Occipital lobe (tissue), 3 donors: ENCODE measurements at places on chromosomes 6 and 20.

DNA sequence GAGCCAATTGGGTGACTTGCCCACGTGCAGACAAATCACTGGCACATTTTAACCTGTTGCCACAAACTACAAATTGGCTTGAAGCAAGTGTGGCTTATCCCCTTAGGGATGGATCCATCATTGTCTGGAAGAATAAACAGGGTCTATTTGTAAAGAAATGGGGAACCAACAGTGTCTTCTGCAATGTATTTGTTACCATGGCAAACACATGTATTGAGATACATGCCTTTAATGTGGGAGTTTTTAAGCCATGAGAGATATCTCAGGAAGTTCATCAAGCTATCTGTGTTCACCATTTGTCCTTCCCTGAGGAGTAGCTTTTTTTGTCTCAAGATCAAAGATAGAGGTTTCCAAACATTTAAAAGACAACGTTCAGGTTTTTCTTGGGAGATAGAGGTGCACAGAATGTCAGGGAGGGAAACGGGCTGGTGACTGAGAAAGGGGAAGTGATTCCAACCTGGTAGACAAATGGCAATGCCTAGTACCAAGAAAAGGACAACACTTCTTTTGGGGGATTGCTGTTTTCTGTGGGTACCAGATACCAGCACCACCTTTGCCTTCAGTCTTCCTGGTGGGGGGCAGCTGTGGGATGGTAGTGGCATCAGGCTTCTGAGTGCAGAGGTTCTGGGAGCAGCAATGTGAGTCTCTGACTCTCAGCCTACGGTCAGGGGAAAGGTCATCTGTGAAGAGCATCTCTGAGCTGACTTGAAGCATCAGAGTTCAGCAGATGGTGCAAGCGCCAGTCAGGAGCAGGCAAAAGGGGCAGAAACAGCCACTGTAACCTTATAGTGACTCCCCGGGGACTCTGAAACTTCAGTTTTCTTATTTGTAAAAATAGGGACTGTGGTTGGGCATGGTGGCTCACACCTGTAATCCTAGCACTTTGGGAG, 20.1 kb upstream of the BCAS1 start:
- no peak for DNase-seq

DNA sequence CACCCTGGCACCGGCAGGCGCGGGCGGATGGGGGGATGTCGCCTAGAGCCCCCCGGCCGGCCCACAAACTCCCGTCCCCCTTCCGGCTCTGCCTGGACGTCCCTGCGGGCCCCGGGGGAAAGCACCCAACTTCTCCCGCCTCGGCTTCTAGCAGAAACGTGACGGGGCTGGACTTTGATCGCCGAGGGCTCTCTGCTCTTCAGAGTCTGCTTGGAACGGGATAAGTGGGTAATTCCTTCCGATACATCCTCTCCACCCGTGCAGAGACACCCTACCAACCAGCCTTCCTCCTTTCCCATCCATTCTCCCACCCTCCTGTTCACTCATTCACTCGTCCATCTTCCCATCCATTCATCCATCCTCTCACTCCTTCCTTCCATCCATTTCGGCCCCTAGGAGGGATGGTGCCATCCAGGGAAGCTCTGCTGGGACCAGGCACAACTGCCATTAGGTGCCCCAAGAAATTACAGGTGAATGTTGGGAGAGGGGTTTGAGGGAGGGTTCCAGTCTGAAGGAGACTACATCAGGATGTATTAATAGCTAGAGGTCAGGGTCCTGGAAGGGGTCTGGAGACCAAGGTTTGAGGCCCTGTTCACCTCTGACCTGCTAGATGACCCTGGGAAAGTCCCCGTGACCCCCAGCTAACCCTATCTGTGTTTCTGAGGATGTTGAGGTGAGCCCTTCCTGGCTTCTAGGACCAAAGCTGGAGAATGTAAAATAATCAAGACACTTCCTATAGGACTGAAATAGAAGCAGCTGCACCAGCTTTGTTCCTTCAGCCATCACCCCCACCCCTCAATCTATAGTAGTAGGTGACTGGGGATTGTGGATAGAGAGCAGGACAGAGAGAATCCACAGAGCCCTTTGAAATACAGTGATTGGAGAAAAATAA, 538 bp downstream of the TTLL9 start:
- DNase-seq: no peak

DNA sequence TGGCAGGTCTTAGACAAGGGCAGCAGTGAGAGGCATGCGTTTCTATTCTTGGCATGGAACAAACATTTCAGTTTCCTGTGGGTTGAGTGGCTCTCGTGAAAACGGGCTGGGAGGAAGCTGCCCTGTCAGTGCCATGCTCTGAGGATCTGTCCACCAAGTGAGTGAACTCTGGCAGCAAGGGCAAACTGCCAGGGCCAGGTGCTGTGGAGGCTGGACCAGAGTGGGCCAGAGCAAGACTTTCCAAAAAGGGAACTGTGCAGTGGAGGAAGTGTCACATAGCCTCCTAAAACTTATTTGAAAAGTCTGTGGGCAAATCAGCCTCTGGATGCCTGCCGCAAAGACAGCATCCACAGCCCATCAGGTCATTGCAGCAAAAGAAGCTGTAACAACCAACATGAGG, 44.2 kb upstream of the TAB2 start:
- DNase-seq: no peak

DNA sequence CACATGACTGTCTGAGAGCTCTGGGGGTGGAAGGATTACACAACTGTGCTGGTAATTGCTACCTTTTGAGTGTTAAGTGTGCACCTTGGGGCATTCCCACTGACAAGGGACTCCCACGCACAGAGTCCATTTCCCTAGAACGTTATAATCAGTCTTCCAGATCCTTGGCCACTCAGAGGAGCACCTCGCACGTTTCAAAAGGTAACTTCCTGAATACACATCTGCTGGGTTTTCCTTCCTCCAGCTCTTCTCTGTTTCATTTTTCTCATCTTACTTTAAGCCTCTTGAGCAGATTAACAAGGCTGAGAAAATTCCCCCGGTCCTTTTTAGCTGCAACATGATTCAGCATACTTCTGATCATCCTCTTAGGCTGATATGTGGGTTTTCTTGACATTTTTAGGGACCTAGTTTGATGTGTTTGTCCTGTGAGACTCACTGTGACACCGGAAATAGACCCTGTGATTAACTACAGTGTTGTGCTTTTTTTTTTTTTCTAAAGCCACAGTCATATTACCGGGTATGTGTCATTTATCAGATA, 98.4 kb upstream of the DUSP22 start:
- no peak for DNase-seq
